ENCODE measurements at places on chromosomes 7 and 10. TPM values are rescaled to one million over a fixed set of nuclear protein-coding genes. Genes with fewer than 3 reads are reported as not detected.

HOGA1 gene
- 0.32 TPM for total RNA-seq

ZNF365 gene
- 5.6 TPM for total RNA-seq

KIF5B gene
- total RNA-seq, result 78.9 TPM

FZD8 gene
- 1.1 TPM for total RNA-seq

DNA2 gene
- 4.6 TPM for total RNA-seq

STAG3 gene
- 7.6 TPM for total RNA-seq

MPP7 gene
- total RNA-seq, result 0.66 TPM

GPR15LG gene
- not detected for total RNA-seq

GPNMB gene
- total RNA-seq, result 2.1 TPM

ABI1 gene
- 21.6 TPM for total RNA-seq

LRRC61 gene
- total RNA-seq, result 7.6 TPM

PRF1 gene
- not detected for total RNA-seq

NODAL gene
- 1.1 TPM for total RNA-seq

FFAR4 gene
- total RNA-seq, result not detected

DKK1 gene
- 3.4 TPM for total RNA-seq

FOXI2 gene
- total RNA-seq, result not detected

AFAP1L2 gene
- total RNA-seq, result 5.6 TPM

GATA3 gene
- total RNA-seq, result 1.6 TPM

CWF19L1 gene
- 19.6 TPM for total RNA-seq

OGDHL gene
- total RNA-seq, result 47.1 TPM

RPP30 gene
- total RNA-seq, result 32.5 TPM

AGR2 gene
- total RNA-seq, result 0.52 TPM

PHKG1 gene
- 3.9 TPM for total RNA-seq

ELFN1 gene
- 12.1 TPM for total RNA-seq

C10orf53 gene
- total RNA-seq, result 0.23 TPM

THSD7A gene
- total RNA-seq, result 1.2 TPM

TSPAN33 gene
- 6.1 TPM for total RNA-seq

CTNNA3 gene
- total RNA-seq, result 1.3 TPM

GDF10 gene
- total RNA-seq, result 95.3 TPM
